Effector memory CD8-positive, alpha-beta T cell (primary cell): ENCODE measurements at places on chromosomes 11 and 22.

DNA sequence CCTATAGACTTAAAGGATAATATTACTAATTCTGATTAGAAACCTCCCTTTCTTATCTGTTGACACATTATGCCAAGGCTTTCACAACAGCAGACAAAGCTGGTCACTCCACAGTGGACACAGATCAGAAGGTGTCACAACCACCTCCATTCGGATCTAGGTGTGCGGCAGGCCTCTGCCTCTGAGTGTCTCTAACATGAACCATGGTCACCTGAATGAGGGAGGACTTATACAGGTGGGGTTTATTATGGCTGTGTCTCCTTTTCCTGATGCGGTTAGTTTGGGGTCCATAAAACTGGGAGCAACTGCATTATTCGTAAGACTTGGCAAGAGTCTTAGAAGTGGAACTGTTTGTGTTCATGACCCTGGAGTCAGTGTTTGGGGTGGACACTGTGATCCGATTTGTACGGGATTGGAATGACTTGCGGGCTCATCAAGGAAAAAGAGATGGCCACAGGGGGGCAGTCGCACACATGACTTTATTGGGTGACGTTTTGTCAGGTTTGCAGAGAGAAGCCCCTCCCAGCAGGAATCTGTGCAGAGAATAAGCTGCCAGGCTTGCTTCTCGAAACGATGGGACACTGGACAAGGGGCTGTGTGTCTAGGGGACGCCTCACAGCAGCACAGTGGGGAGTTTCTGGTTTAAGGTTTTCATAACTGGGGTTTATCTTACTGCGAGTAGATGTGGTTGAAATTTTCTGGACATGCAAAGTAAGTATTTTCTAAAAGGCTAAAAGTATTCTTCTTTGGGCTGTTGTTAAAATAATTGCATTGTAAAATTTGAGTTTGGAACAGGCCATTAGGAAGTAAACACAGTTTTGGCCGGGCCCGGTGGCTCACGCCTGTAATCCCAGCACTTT lies 90.6 kb downstream of the GAB4 start:
- no peak for DNase-seq

- DNase-seq: peak; percentile 58
Measured at GRCh38 chr22:38973289-38974169, 8.6 kb upstream of the APOBEC3B start.

DNA sequence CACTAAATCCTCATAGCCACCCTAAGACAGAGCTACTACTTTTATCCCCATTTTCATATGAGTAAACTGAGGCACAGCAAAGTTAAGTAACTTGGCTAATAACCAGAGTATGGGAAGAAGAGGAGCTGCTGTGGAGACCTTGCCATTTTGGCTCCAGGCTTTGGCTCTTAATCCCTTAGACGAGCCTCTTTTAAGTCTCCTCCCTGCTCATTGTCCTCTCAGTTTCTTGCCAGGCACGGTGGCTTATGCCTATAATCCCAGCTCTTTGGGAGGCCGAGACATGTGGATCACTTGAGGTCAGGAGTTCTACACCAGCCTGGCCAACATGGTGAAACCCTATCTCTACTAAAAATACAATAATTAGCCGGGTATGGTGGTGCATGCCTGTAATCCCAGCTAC lies 78.6 kb downstream of the PRR5L start:
- DNase-seq: no peak

DNA sequence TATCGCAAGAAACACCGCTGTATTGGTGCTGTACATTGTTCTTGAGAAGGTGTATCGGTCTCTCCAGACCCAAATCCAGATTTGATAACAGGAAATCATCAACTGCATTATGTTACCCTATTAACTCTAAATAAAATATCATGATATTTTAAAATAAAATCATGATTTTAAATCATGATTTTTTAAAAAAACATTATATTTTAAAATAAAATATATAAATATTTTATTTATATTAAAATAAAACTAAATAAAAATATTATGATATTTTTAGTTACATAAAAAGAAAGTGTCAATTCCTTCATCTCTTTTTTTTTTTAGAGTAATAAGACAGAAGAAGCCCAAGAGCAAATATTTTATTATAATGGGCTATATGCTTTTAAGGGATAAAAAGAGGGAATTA lies 27.6 kb downstream of the RBMXL2 start:
- no peak for DNase-seq

DNA sequence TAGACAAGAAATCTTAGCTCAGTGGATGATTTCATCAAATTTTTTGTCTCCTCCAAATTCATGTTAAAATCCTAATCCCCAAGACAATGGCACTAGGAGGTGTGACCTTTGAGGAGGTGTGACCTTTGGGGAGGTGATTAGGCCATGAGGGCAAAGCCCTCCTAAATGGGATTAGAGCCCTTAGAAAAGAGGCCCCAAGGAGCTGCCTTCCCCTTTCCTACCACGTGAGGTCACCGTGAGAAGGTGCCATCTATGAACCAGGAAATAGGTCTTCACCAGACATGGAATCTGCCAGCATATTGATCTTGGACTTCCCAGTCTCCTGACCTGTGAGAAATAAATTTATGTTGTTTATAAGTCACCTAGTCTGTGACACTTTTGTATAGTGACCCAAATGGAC lies 138.7 kb downstream of the TRIM29 start:
- no peak for DNase-seq

GRCh38 chr22:27381960-27382742 lies 419.4 kb downstream of the MN1 start:
- DNase-seq: no peak
